Upper lobe of left lung (tissue), 6 donors: ENCODE measurements at places on chromosomes 2 and 18. TPM values are rescaled to one million over a fixed set of nuclear protein-coding genes. Genes with fewer than 3 reads are reported as not detected.

Gene ANKRD30B
- total RNA-seq, result not detected

Gene VWC2L
- not detected for total RNA-seq

Gene ANKRD12
- total RNA-seq, result 54.1 TPM

Gene TCF7L1
- 18.4 TPM for total RNA-seq

Gene RAB27B
- 28.1 TPM for total RNA-seq

Gene NEUROD1
- not detected for total RNA-seq

Gene CCDC102B
- 20.9 TPM for total RNA-seq

Gene CCDC141
- 40.4 TPM for total RNA-seq

- DNase-seq, result no peak
Observed at GRCh38 chr2:109066501-109066900, 62.5 kb upstream of the SH3RF3 start.

- DNase-seq, result no peak
Observed at GRCh38 chr2:27416151-27416550, 6.8 kb upstream of the PPM1G start.

- DNase-seq, result no peak
Observed at GRCh38 chr2:120783371-120783791, 47.7 kb downstream of the GLI2 start.

DNA sequence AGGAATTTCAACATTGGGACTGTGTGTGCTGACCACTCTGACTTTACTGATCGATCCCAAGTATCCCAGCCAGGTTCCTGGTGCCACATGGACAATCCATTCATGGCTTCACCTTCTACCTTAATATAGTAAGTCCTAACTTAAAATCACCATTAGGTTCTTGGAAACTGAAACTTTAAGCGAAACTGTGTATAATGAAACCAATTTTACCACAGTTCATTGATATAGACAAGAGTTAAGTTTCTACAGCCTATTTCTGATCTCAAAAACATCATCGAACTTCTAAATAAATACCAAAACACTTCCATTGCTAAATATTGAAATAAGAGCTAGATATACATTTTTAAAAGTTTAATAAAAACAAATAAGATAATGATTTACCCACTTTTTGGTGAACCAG, 4.4 kb upstream of the EXOC6B start:
- no peak for DNase-seq

DNA sequence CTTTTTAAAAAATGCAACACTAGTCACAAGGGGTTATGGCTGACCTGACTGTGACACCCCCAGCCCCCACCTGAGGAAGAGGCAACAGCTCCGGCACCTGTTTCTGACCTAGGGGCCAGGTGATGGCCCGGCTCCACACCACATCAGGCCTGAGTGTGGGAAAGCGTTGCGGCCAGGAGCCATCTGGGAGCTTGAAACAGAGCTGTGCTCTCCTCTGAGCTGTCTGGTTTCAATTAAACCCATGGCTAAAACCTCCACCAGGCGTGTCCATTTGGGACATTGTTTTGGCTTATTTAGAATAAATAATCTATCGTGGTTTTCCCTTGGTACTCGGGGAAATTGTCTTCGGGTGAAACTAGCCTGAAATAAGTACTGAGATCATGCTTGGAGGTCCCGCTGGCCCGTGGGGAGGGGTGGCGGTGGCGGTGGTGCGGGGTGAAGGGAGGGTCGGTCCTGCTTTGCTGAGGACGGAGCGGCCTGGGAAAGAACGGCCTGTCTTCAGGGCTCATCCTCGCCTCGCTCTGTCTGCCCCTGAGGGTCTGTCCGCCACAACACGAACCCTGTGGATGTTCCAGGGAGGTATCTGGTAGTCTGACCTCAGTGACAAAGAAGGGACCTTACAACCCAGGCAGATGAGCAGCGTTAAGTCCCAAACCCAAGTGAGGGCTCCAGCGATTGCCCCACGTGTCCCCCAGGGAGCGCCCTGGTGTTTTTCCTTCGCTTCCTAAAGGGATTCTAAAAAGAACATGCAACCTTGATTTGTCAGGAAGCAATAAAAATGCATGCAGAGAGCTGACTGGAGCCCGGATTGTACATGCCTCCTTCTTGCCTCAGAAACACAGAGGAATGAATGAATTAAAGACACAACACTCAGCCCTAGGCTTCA, 58.7 kb downstream of the IL1RL2 start:
- peak; percentile 47 for DNase-seq

GRCh38 chr2:47607005-47607679, 175.8 kb upstream of the MSH6 start:
- DNase-seq, result peak; percentile 45

DNA sequence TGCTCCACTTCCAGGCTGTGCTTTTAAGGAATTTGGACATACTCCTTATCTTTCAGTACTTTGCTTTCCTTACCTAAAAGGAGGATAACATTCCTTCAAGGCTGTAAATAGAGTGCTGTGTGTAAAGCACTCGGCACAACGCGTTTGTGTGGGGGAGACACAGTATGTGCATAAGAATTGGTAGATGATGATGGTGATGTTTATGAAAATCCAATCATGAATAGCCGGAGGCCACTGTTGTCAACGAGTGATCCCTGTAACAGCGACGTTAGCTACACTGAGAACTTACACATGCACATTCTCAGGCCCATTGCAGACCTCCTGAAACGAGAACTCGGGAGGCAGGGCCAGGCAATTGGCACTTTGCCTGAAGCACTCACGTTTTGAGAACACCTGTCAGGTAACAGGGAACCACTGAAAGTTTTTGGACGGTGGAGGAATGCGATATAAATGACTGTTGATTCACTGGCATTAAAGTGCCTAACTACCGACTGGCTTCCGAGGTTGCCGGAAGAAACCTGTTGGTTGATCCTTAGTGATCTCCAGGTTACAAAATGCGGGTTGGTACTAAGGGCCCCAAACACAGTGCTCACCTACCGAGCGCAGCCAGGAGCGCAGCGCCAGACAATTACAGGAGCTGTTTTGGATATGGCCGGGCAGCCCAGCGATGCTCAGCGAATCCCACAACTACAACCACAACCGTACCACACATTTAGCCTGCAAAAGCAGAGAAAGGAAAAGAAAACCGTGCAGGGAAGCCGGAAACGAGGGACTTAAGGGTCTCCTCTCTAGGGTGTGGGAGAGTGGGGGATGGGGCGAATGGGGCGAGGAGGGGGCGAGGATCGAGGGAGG, 1.0 kb upstream of the MAP4K4 start:
- peak; percentile 51 for DNase-seq

DNA sequence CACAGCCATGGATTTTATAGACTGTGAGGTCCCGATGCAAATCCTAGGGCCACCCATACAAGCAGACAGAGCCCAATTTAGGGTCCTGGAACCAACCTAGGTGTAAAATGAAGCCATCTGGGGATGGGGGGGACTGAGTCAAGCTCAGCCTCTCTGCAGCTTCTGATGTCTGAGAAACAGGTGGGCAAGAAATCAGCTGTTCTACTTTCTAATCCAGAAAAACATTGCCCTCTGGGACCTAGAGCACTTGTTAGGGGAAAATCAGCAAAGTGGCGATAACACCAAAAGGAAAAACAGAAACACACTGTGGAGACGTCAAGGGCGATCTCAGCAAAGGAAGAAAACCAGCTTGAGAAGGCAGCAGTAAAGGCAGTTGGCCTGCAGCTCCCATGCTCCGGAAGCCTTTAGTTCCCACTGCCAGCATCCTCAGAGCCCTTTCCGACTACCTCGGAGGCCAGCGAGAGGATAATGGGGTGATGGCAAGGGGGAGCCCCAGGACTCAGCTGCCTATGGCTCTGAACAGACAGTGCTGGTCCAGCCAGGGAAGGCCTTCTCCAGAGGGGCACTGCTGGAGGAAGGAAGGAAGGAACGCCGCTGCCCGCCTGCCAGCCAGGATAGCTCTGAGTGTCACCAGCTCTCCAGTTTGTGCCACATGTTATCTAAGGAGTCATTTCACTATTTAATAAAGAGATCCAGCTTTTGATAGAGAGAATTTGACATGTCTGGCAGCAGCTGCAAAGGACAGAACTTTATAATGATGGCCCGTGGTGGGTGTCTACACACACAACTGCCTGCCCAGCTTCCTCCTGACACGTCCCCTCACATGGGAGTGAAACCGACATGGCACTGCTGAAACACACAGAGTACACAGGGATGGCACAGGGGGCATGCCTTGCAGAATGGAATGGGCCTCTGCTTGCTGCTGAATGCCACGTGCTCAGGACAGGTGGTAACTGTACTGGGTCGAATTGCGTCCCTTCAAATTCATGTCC, 37.7 kb downstream of the HS1BP3 start:
- no peak for DNase-seq

DNA sequence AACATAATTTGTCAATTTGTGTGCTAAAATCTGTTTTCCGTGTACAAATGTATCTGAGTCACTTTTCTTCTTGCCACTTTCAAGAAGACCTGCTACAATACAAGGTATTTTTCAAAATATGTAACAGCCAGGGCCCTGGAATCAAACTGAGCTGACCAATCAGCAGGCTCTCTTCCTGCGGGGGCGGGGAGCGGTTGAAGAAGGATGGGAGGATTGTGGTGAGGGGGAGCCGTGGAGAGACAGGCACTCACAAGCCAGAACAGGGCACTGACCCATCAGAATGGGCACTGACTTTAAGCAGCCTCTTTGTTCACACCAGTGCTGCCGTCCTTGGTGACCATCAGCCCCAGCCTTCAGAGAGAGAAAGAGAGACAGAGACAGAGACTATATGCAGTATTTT, 40.6 kb upstream of the CCNYL1 start:
- no peak for DNase-seq
